ENCODE measurements at places on chromosomes 13 and 19.
A peak's percentile ranks its signal among the peaks of the same experiment; 100 is the strongest.

DNA sequence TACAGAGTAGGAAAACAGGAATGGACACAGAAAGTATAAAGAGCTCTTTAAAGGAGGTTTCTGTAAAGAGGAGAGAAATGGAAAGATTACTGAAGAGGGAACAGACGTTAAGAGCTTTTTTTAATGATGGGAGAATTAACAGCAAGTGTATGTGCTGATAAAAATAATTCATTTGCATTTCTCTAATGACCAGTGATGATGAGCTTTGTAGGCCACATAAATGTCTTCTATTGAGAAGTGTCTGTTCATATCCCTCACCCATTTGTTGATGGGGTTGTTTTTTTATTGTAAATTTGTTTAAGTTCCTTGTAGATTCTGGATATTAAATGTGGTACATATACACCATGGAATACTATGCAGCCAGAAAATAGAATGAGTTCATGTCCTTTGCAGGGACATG is 40.0 kb downstream of the MYO16 start:
- DNase-seq = peak; percentile 45
- peaks cover 4% of the 10 kb centered on the region for H3K36me3 ChIP-seq
- H3K4me3 ChIP-seq = no peak overlapping the region
- H3K4me1 ChIP-seq = no peaks in the 10 kb centered on the region

- H3K4me3 ChIP-seq = no peak overlapping the region
- H3K27me3 ChIP-seq = no peaks in the 10 kb centered on the region
- peaks cover 45% of the 10 kb centered on the region for H3K4me1 ChIP-seq
- H3K36me3 ChIP-seq = 0 out of 2 replicates have a peak, but pooled peaks cover 2% of the 10 kb centered on the region
- H3K27ac ChIP-seq = 0 out of 2 replicates have a peak overlapping the region, but pooled peaks have one; percentile 16
- DNase-seq = no peak
Measured at GRCh38 chr13:112574416-112574815, 13.5 kb downstream of the TUBGCP3 start.

- H3K27me3 ChIP-seq = no peaks in the 10 kb centered on the region
- DNase-seq = no peak
- no peaks in the 10 kb centered on the region for H3K4me1 ChIP-seq
- no peaks in the 10 kb centered on the region for H3K36me3 ChIP-seq
- H3K4me3 ChIP-seq = no peak overlapping the region
- H3K27ac ChIP-seq = no peak overlapping the region
Measured at GRCh38 chr19:32909257-32909656, 39.7 kb upstream of the SLC7A9 start.

DNA sequence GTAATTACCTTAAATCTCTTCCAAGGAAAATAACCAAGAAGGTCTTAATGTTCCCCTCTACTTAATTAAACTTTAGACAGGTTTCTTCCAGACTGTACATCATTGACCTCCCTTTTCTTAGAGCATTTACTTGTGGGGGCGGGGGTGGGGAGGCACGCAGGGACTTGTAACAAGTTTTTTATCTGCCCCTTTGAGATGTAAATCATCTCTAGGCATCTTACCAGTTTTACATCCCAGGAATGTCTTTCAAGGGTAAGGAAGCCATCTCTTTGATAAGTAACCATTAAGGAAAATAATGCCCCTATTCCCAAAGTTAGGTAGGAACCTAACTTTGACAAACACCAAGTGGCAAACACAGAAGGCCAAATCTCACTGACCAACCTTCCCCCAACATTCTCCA is 528.6 kb downstream of the SUCLA2 start:
- DNase-seq = peak; percentile 70
- H3K4me1 ChIP-seq = peaks cover 16% of the 10 kb centered on the region
- H3K27ac ChIP-seq = no peak overlapping the region
- no peaks in the 10 kb centered on the region for H3K36me3 ChIP-seq
- no peak overlapping the region for H3K4me3 ChIP-seq
- H3K27me3 ChIP-seq = peaks cover 16% of the 10 kb centered on the region

DNA sequence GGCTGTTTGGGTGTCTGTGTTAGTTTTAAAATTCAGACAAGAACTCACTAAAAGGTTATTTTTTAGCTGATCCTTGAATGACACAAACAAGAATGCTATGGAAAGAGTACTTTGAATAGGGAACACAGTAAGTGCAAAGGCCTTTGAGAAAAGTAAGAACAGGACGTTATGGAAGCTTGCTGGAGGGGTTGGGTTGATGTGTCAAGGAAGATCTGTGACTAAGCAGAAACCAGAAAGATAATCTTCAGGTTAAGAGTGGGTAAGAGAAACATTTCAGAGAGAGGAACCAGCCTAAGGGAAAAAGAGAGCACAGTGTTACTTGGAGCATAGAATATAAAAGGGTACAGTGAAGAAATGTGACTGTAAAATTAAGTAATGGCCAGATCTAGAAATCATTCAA is 41.2 kb upstream of the TRPC4 start:
- no peaks in the 10 kb centered on the region for H3K27me3 ChIP-seq
- no peak overlapping the region for H3K27ac ChIP-seq
- DNase-seq = no peak
- peaks cover 9% of the 10 kb centered on the region for H3K36me3 ChIP-seq
- H3K4me1 ChIP-seq = no peaks in the 10 kb centered on the region

- H3K4me3 ChIP-seq = no peak overlapping the region
- H3K36me3 ChIP-seq = no peaks in the 10 kb centered on the region
- H3K27me3 ChIP-seq = no peaks in the 10 kb centered on the region
- no peak for DNase-seq
Measured at GRCh38 chr19:3526507-3527237, 12.3 kb upstream of the TEKTIP1 start.

- peaks cover 6% of the 10 kb centered on the region for H3K36me3 ChIP-seq
- H3K27ac ChIP-seq = 0 out of 2 replicates have a peak overlapping the region, but pooled peaks have one; percentile 50
- peaks cover 10% of the 10 kb centered on the region for H3K4me1 ChIP-seq
- DNase-seq = no peak
- no peak overlapping the region for H3K4me3 ChIP-seq
- peaks cover 14% of the 10 kb centered on the region for H3K27me3 ChIP-seq
Measured at GRCh38 chr13:110312339-110313031, 5.4 kb downstream of the COL4A2 start.

GRCh38 chr19:1896508-1896907 is 8.7 kb upstream of the ADAT3 start:
- no peaks in the 10 kb centered on the region for H3K36me3 ChIP-seq
- no peak for DNase-seq
- H3K27me3 ChIP-seq = no peaks in the 10 kb centered on the region
- no peak overlapping the region for H3K4me3 ChIP-seq

DNA sequence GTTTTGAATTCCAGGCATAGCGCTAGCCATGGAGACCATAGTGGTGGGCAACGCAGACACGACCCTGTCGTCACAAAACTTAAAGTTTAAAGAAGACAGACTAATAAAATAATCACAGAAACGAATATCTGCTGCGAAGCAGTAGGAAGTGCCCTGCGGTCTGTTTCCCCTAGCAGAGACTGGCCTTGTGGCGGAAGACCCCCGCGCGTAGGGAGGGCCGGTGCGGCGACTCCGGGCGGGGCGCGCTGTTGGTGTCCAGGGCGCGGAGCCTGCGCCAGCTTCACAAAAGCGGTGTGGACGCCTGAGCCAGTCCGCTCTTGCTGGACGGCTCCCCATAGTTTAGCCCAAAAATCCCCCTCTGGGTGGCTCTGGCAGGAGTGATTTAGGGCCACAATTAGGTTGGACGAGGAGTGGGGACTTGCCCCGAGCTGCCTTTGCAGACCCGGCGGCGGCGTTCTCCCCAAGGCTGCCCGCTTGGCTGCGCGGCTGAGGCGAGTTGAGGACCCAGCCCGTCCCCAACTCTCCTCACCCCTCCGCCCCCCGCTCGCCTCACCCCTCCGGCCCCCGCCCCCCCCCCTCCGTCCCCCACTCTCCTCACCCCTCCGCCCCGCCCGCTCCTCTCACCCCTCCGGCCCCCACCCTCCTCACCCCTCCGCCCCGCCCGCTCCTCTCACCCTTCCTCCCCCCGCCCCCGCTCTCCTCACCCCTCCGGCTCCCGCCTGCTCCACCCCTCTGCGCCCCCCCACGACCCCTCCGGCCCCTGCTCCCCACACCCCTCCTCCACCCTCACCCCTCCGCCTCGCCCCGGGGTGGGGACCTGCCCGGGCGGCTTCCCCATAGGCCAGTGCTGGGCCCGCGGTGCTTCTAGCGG is 14.2 kb upstream of the LATS2 start:
- peaks cover 7% of the 10 kb centered on the region for H3K27me3 ChIP-seq
- DNase-seq = peak; percentile 76
- H3K4me1 ChIP-seq = peaks cover 10% of the 10 kb centered on the region
- peak overlapping the region; percentile 49 for H3K4me3 ChIP-seq
